ENCODE measurements at places on chromosomes 11 and 22.

DNA sequence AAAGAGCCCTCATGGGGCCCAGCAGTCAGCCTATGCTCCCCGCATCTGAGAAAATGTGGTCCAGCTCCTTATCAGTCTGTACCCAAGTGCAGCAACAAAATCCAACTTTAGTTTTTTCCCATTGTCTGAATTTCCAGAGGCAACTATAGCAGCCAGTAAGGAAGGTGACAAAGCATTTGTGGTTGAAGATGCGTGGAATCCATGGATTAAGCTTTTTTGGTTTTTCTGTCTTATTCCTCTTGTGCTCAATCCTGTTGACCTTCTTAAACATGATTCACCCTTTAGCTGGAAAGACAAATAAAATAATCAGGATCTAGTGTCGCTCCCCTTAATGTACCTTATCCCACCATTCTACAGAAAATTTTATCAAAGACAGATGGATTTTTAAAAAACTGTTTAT is 14.3 kb downstream of the GDPD4 start:
- DNase-seq = no peak

DNA sequence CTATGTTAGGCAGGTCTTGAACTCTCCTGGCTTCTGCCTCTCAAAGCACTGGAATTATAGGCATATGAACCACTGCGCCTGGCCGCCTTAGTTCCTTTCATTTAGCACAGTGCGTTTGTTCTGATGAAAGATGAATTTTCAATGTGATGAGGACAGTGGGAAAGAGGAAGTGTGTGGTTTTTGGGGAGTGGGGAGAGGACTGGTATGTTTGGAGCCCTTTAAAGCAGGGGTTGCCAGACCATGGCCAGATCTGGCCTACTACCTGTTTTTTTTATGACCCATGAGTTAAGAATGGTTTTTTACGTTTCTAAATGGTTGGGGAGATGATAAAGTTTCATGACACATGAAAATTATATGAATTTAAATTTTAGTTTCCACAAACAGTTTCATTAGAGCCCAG is 12.5 kb downstream of the ATXN10 start:
- no peak for DNase-seq

- DNase-seq = no peak
Measured at GRCh38 chr11:11965656-11966353, 42.6 kb downstream of the DKK3 start.

- no peak for DNase-seq
Measured at GRCh38 chr11:64918017-64918416, 1.0 kb upstream of the ATG2A start.

DNA sequence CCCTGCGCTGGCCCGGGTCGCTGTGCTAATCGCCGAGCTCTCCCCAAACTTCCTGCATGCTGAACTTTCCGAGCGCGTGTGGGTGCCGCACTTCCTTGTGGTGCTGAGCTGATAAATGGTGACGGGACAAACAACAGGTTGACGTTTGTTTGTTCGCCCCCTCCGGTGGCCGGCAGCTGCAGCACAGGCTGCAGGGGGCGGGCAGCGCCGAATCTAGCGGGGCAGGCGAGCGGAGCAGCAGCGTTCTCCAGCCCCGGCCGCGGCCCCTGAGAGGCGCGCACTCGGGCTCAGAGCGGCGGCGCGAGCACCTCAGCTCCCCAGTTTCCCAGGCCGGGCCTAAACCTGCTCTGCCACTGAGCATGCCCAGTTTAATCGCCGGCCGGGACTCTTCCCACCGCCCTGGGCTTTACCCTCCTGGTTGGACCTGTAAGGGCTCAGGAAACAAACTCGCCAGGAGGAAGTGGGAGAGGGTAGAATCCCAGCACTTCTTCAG is at the start of gene PDGFD:
Gene PDGFD, minus strand, starts transcription at position 120 of the 493 bp plus-strand sequence.
- peak; percentile 85 for DNase-seq

DNA sequence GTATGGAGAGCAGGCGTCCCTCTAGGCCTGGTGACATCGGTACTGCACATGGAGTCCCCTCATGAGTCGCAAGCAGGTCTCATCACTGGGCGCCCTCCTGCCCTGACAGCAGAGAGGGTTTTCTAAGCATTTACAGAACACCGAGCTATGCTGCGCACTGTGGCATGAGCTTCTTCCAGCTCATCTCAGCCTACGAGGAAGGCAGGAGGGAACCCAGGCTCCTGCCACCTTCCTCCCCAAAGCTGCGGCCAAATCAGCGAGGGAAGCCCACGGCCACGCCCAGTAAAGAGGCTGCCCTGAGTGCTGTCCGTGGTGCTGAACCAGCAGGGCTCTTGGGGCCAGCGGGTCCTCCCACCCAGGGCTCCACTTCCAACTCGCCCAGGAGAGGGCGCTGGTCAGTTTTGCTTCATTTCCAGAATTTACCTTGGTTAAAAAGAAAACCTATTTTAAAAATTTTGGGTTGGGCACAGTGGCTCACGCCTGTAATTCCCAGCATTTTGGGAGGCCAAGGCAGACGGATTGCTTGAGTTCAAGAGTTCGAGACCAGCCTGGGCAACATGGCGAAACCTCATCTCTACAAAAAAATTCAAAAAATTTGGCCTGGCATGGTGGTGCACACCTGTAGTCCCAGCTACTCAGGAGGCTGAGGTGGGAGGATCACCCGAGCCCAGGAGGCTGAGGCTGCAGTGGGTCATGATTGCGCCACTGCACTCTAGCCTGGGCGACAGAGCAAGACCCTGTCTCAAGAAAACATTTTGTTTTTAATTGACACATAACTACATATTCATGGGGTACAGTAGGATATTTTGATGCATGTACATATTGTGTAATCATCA is 34.2 kb downstream of the PHF21B start:
- peak; percentile 98 for DNase-seq

GRCh38 chr11:68008381-68009337 is 1.5 kb upstream of the ALDH3B1 start:
- no peak for DNase-seq

DNA sequence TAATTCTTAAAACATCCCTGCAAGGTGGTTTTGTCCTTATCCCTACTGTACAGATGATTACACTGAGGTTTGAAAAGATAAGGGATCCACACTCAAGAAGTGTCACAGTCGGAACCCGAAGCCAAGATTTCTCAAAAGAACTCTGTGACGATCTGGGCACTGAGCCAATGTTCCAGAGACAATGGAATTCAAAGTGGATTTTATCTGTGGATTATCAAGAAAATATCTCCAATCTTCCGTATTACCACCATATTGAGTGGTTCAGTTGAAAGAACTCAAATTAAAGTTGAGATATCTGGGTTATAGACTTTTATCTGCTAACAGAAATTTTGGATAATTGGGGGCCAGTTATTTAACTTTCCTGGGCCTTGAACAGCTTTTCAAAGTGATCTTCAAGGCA is 100.0 kb upstream of the GRAMD1B start:
- DNase-seq = no peak

DNA sequence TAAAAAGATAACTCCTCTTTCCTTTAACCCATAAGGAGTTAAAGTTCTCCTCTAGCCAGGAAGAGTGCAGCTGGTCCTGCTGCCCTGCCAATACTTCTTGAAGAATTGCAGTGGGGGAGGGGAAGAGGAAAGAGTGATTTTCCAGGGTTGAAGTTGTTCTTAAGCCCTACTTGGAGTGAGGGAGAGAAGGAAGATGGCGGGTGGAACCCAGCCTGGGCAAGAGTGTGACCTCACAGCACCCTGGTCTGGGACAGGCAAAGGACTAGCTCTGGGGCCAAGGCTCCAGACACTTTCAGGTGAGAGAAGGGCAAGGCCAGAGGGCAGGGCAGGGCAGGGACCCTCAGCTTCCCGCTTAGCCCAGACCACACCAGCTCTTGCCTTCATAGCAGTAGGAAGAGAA is 6.6 kb downstream of the TNKS1BP1 start:
- DNase-seq = no peak

- DNase-seq = no peak
Measured at GRCh38 chr11:74102321-74102720, 68.5 kb downstream of the C2CD3 start.

DNA sequence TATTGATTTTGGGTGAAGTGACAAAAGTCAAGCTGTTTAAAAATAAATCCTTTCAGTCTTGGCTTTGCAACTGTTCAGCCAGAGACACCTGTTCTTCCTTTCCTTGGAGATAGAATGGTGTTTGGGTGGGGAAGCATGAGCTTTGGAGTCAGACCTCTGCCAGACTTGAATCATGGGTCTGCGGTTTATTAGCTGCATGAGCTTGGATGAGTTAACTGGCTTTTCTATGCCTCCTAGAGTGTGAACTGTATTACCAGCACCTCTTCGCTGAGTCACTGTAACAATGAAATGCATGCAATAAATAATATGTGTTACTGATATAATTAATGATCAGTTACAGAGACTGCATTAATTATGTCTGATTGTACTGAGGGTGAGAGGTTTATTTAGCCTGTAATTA is 13.5 kb upstream of the MYEOV start:
- no peak for DNase-seq

- no peak for DNase-seq
Measured at GRCh38 chr22:24231706-24232105, 13.2 kb downstream of the GGT5 start.

DNA sequence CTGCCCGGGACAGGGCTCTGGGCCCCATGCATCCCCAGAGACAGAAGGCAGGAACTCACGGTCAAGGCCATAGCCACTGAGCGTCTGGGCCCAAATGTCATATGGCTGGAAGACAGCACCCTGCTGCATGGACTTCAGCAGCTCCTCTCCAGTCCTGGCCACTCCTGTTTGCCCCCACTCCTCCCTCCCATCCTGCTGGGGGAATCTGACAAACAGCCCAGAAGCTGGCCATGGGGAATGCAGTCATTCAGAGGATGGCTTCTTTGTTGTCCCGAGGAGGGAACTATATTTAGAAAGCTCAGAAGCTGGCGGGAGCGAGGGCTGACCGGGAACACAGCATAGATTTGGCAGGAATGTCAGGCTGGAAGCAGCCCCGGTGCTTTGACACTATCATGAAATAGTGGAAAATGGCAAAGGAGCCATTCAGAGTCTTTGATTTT is 35.0 kb downstream of the DKK3 start:
- no peak for DNase-seq

- no peak for DNase-seq
Measured at GRCh38 chr11:39586036-39586435, 1873.4 kb downstream of the LRRC4C start.

DNA sequence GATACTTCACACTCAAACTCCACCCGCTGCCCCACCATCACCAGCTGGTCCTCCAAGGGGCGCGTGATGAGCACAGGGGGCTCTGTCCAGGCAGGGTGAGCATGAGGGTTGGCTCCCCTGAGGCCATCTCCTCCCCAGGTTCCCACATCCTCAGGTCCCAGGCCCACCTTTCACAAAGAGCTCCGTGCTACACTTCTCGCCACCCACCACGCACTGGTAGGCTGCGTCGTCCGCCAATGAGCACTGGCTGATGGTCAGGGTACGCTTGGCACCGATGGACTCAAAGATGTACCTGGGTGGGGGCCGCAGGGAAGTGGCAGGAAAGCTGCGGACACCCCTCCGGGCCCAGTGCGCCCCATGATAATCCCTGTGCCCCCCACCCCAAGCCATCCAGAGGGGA is 9.6 kb downstream of the MYBPC3 start:
- no peak for DNase-seq

GRCh38 chr11:13316528-13316961 is 39.0 kb downstream of the BMAL1 start:
- no peak for DNase-seq

- peak; percentile 73 for DNase-seq
Measured at GRCh38 chr11:17063171-17064002, 14.1 kb downstream of the RPS13 start.

- DNase-seq = no peak
Measured at GRCh38 chr22:39290724-39291161, 28.7 kb downstream of the RPL3 start.
